ENCODE measurements at places on chromosomes 6 and 20. TPM values are rescaled to one million over a fixed set of nuclear protein-coding genes. Genes with fewer than 3 reads are reported as not detected.

GRCh38 chr6:9250852-9251251 lies 815.5 kb upstream of the SLC35B3 start:
- DNase-seq, result peak; percentile 46

GRCh38 chr6:85771925-85772430 lies 129.3 kb upstream of the SYNCRIP start:
- no peak for DNase-seq

DNA sequence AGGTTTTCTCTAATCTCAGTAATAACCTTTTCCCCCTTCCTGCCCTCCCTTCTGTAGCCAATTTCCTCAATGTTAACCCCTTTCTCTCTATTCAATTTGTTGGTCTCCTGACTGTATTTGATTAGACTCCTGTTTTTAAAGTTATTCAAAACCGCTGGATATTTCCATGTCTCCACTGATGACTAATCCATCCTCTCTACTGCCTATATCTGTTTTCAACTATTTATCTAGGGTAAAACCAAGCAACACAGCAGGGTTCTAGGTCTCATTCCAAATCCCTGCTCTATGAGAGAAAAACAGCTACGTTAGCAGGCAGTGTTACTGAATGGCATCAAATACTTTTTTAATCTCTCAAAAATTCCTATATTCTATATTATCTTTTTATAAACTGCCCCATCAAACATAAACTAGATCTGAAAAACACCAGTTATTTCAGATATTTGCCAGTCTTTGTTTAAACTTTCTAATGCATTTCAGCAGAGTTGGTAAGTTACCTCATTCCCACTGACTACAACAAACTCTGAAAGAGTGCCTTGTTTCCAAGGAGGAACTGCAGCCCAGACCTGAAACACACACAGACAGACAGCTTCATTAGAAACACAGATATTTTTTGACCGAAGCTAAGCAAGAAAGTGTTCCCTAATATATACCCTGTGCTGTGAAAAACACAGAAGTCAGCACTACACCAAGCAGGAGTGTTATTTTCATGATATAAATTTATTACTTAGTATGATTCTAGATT lies 8.2 kb downstream of the RTN4IP1 start:
- no peak for DNase-seq

- no peak for DNase-seq
Measured at GRCh38 chr6:139282684-139283083, 9.1 kb downstream of the TXLNB start.

DNA sequence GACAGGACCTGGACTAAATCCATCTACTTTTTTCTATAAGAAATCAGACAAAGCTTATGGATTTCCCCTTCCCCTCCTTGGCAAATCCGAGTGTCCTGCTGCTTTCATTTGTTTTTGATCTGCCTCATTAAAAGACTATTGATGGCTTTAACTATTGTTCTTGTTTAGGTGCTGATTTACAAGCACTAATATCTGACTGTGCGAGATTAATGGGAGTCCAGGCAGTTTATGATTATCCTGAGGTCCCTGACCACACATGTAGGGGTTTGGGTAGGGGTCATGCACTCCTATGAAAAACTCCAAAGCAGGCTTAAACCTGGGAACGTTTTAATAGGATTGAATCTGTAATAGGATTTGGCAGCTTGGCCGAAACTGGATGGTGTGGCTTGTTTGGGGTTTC lies 317.5 kb upstream of the POU3F2 start:
- no peak for DNase-seq

CST4 gene
- total RNA-seq, result 0.89 TPM

INSM1 gene
- not detected for total RNA-seq

Data from thyroid gland (tissue), 4 donors.